Left forelimb (tissue), 1 donor: ENCODE measurements at places on chromosomes 3 and 15.
A peak's percentile ranks its signal among the peaks of the same experiment; 100 is the strongest.

DNA sequence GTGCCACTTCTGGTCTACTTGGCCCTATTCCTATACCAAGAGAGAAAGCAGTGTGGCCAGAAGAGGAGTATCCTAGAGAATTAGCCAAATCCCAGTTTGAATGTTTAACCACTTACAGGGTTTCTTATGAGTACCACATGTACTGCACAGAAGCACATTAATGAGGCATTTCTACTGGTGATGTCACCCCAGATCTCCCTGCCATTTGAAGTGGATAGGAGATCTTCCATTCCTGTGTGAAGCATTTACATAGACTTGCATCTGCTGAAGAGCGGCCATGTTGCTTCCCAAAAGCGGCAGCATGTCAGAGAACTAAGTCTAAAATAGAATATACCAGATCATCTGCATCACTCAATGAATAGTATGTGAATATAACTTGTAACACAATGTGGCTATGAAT is 108.4 kb upstream of the TUSC7 start:
- DNase-seq: no peak

GRCh38 chr15:52499506-52499905 is 29.2 kb downstream of the MYO5A start:
- no peak for DNase-seq

- DNase-seq: no peak
These were observed 37.4 kb upstream of the LDHAL6B start for GRCh38 chr15:59169251-59169708.

DNA sequence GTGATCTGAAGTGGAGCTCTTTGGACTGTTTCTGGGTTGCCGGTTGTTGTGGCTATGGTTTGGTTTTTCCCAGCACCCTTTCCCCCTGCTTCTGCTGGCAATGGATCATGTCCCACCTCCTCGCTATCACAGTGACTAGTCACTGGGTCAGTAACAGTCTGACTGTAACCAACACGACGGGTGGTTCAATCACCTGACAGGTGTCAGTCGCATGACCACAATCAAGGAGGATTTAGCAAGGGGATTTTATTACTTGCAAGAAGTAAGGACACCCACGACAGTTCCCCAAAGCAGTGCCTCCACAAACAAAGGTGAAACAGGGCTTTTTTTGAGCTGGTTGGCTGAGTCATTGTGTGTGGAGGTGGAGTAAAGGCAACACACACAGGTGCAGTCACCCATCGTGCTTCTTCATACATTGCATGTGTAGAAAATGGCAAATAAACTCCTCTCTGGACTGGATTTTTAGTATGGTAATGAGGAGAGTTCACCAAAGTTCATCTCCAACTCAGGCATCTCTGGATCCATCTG is 58.8 kb upstream of the FAM3D start:
- DNase-seq: no peak

- no peak for DNase-seq
These were observed 9.2 kb upstream of the MST1R start for GRCh38 chr3:49912881-49913281.

DNA sequence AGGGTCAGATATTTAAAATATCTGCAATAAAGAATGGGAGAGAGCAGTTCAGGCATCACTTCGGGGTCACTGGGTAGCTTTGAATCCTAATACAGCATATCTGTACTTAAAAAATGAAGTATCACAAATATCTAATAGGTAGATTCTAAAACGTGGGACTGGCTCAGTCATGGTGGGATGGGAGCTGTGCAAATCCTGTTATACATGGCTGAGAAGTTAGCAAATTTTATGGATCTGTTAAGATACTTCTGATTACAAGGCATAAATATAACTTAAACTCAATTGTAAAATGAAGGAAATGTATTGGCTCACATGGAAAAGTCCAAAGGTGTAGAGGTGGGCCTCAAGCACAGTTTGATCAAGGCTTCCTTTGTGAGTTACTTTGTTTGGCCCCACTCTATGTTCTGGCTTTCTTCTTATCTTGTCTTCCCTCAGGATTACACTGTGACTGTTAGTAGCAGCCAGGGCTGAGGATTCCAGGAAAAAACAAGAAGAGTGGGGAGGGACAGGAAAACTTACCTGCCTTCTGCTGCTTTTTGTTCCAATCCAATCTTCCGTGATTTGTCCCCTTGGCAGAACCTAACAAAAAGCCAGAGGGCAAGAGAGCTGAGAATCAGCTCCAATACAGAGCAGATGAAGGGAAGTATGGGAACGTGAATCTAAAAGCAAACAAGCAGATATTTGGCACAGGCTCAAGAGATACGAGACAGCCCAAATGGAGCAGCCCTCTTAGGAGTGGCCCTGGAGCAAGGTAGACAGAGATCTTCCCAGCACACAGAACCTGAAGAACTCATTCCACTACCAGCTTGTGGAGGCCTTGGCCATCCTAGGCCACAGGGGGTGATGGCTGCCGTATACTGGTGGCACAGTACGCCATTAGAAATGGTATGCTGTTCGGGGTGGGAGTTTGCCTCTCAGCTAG is 10.9 kb downstream of the PAQR9 start:
- DNase-seq: no peak

GRCh38 chr3:124516333-124516732 is 213.9 kb upstream of the UMPS start:
- DNase-seq: no peak

- no peak for DNase-seq
These were observed 42.6 kb upstream of the ACKR4 start for GRCh38 chr3:132554437-132554836.

- DNase-seq: no peak
These were observed 501.7 kb downstream of the SHQ1 start for GRCh38 chr3:72346526-72346926.

GRCh38 chr15:82922737-82923136 is 29.8 kb downstream of the HOMER2 start:
- DNase-seq: no peak

DNA sequence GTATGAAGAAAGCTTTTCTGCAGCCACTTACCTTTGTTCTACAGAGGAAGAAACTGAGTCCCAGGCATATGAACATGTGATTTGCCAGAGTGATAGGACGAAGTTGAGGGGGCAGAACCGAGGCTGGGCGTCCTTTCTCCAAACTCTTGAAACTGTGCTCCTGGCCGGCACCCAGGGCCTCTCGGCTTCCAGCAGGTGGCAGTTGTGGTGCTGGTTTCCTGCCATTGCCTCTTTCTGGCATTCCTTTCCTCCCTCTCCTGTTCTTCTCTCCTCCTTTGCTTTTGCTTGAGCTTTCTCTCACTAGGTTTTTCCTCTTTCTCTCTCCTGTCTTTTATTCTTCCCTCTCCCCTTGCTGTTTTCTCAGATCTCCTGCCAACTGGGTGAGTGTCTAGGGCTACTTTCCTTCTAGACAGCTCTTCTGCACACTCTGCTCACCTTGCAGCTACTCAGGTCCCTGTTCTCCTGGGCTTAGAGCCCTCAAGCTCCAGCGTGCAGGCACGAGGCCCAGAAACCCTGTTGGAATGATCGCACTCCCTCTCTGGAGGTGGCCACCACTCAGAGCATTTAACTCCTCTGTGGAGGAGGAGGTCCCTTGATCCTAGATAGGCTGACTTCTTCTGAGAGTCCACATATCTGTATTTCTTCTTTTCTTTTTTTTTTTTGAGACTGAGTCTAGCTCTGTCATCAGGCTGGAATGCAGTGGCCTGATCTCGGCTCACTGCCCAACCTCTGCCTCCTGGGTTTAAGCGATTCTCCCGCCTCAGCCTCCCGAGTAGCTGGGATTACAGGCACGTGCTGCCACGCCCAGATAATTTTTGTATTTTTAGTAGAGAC is 26.2 kb downstream of the TRAK1 start:
- no peak for DNase-seq

DNA sequence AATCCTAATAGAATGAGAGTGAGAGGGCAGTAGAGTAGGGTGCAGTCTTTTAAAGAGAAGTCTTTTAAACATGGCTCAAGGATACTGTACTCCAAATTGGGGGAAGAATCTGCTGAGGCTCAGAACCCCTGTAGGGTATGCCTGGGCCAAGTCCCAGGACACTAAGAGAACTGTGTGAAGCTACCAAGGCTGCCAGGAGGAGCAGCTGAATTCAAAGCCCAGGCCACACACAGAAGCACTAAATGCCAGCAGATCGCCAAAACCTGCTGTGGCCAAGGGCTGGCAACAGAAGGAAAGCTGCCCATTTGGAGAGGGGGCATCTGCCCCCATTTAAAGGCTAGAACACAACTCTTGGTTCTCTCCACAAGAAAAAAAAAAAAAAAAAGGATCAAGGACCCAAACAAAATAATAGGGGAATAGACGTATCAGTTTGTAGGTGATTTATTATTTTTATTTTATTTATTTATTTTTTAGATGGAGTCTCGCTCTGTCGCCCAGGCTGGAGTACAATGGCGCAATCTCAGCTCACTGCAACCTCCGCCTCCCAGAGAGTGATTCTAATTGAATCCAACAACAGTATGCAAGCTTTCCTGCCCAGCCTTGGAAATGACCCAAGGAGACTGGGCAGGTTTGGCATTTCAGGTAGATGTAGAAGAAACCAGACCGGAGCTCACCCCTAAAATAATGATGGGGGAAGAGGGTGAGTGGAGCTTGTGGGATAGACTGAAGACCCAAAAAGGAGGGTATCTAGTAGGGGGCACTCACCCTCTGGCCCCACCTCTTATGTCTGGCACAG is 279.0 kb upstream of the WNT5A start:
- DNase-seq: no peak

- DNase-seq: no peak
These were observed 30.2 kb downstream of the MUC20 start for GRCh38 chr3:195750797-195751520.

- DNase-seq: no peak
These were observed 13.8 kb downstream of the FOXL2 start for GRCh38 chr3:138933068-138933668.

DNA sequence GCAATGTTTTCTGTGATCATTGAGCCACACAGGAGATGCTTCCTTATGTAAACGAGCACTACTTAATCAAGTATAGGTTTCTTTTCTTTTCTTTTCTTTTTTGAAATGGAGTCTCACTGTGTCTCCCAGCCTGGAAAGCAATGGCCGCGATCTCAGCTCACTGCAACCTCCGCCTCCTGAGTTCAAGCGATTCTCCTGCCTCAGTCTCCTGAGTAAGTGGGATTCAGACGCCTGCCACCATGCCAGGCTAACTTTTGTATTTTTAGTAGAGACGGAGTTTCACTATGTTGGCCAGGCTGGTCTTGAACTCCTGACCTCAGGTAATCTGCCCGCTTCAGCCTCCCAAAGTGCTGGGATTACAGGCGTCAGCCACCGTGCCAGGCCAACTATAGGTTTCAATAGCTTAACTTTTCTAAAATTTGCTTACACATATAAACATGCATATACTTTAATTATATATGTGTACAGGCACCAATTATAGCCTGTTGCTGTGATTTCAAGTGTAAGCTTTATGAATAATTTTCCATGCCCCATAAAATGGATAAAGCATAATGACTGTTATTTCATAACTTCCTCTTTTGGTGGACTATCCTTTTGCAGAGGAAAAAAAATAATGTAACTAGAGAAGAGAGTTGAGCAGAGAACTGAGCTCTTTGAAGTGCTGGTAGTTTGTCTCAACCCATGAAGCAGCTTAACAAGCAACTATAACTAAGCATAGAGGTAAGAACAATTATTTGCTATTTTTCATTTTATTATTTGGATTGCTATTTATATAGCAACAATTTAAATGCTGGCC is 24.8 kb upstream of the MBNL1 start:
- no peak for DNase-seq

GRCh38 chr3:151130428-151130827 is 45.0 kb downstream of the MED12L start:
- DNase-seq: no peak

DNA sequence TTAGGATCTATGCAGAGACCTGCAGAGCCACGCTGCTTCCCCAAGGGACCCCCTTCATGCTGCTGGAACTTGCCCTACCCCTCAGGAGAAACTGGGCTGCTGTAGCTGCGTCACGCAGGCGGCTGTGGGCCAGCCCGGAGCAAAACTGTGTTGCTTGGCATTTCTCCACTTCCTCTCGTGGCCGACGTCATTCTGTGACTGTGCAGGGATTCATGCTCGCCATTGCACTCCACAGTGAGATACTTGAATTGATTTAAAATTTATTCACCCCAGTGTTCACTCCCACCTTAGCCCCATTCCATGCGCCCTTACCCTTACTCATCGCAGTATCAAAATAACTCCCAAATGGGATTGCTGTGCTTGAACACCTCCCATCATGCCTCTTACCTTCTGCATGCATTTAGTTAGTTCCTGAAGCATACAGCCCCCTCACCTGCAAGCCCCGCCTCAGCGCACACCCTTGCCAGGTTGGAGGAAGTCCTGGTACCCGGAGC is 45.7 kb downstream of the TMEM44 start:
- DNase-seq: no peak

DNA sequence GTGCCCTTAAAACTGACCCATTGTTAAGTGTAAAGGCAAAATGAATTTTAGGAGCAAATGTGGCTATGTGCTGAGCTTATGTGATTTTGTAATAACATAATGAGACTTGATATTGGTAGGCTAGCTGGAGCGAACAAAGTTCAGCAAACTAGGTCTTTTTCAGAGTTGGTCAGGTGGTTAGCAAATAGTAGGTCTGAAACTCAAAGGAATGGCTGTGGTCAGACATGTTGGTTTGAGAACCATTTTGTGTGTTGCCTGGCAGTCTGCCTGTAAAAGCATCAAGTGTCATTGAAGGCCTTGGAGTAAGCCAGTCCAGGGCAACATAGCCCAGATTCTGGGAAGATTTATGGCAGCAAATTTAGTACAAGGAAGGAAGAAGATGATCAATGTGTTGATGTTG is 16.4 kb downstream of the FBXO22 start:
- DNase-seq: no peak

DNA sequence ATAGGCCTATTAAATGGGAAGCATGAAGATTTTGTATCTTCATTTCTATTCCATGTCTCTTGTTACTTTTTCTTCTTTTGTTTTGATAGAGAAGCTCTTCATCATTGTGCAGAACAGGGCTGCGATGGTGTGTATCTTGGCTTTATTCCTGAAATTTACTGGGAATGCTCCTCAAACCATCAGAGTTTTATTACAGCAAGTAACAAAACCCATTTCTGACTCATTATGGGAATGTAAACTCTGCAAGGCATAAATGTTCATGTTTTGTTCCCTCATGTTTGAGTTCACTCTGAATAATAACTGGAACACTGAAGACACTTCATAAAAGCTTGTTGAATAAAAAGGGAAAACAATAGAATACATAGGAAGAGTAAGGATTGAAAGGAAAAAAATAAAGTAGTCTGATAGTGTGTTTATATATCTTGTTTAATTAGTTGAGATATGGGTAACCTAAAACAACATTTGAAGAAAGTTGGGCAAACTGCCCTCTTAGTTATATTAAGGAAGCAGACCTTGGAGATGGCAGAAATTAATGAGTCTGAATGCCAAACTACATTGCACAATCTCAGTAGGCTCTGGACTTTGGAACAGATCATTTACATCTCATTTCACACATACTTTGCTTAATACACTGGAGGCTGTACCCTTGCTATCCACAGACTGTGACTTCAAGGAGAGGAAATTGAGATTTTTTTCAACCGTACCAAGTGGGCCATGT is 521.5 kb downstream of the GRM7 start:
- DNase-seq: no peak

DNA sequence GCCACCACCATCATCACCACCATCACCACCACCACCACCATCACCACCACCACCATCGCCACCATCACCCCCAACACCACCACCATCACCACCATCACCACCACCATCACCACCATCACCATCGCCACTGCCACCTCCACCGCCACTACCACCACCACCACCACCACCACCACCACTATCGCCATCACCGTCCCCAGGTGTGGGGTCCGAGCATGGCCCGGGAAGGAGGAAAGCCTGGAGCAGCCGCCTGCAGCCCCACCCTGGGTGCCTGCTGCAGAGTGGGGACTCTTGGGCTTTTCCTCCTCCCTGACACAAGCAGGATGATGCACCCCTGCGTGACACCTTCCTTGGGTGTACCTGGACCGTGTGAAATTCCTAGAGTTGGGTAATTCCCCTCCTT is 43.9 kb downstream of the MUC4 start:
- peak; percentile 59 for DNase-seq
